NK-92 treated with Interleukin-12 subunit alpha and Interleukin-12 subunit beta, amount 100 ng/mL, for 24 hours (cell line): ENCODE measurements at places on chromosomes 12 and 14.

GRCh38 chr12:94245631-94246383 is 97.4 kb downstream of the PLXNC1 start:
- DNase-seq: no peak

- DNase-seq: no peak
Measured at GRCh38 chr12:93315907-93316622, 61.7 kb upstream of the NUDT4 start.

DNA sequence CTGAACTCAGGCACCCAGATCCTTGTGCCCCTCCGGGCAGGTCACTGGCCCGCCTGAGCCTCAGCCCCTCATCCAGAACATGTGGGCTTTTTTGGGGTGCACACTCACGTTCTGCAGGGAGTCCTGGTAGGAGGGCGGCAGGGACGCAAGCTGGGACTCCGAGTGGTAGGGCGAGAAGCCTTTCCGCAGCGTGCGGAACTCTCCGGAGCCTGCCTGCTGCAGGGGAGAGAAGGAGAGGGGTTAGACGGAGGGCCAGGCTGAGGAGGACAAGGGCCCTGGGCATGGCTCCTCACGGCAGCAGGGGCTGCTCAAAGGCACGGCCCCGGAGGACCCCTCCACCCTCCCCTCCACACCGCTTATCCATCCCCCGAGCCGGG is 40.8 kb downstream of the CCNK start:
- no peak for DNase-seq

DNA sequence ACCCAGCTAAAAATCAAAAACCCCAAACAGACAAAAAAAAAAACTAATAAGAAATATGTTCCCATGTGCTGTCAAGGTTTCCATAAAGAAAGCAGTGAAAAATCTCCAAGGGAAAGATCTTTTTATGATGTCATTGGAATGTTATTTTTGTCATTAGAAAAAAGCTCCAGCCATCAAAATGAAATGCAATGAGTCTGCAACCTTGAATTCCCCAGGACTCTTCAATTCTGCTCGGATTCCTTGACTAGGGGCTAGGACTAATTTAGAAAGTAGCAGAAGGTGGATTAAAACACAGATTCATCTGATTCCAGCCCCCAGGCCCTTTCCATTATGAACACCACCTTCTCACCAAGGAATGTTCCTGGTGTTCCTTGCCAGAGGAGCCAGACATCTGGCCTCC is 6.0 kb upstream of the PCNX1 start:
- DNase-seq: no peak

- no peak for DNase-seq
Measured at GRCh38 chr14:74533576-74533975, 40.0 kb downstream of the ISCA2 start.

- no peak for DNase-seq
Measured at GRCh38 chr14:54483073-54483745, 5.6 kb downstream of the GMFB start.

DNA sequence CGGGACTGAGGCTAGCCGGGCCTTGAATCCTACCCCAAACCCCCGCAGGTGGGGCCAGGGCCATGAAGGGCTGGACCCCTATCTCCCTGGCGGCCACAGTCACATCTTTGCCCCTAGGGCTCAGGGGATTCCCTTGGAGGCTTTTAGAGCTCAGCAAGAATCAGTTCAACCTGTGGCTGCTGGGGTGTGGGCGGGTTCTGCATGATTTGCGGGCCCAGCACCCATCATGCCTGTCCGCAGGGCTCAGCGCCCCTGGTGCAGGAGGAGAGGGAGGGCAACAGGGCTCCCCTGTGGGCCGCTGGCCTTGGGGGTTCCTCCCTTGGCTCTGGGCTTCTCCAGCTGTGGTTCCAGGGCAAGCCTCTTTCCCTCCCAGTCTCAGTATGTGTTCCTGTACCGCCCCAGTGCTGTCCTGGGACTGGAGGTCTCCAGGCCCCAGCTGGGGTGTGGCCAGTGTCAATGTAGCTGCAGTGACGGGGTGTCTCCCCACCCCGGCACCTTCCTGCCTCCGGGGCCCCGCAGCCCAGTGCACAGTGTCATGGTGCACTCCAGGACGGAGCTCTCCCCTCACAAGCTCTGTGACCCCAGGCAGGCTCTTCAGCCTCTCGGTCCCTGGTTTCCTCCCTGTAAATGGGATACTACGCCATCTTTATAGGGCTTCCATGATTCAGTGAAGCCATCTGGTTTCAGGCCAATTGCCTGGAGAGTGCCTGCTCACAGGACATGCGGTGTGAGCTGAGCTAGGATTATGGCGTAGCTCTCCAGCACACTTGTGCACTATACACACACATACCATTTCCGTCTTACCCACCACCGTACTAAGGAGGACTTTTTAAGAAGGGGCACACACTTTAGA is 9.9 kb upstream of the LBHD2 start:
- DNase-seq: no peak

- DNase-seq: no peak
Measured at GRCh38 chr14:50804181-50804721, 26.7 kb downstream of the NIN start.

- no peak for DNase-seq
Measured at GRCh38 chr12:4046495-4046840, 173.3 kb upstream of the PARP11 start.

GRCh38 chr12:47234576-47235141 is 154.9 kb upstream of the AMIGO2 start:
- no peak for DNase-seq

DNA sequence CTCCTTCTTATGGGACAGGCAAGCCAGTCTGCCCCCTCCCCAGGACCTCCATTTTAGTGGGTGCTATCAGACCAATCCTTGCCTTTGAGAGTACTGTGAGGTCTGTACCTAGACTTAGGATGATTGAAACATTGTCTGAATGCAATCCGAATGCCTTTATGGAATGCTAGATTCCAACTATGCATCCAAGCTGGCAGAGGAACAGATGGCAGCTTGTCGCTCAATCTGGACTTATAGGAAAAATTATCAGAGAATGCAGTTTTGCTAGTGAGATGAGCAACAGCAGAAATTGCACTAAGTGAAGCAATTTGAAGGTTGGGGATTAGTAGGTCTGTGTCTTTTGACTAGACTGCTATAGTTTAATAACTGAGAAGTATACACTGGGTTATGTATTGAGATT is 109.1 kb downstream of the DYRK2 start:
- DNase-seq: no peak

DNA sequence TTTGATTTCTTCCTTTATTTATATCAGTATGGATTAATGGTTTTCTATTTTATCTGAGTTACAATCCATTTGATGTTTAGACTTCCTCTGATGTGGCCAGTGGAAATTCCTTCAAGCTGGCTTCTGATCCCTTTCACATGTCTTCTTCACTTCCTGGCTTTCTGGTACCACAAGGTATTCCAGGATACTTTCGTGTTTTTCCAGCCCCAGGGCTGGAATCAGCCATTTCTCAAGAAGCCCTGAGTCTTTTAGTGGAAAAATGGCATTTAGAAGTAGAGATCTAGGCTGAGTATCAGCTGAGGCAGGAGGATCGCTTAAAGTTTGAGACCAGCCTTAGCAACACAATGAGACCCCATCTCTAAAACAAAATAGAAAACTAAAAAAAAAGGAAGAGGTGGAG is 93.3 kb downstream of the FIGNL2 start:
- no peak for DNase-seq

DNA sequence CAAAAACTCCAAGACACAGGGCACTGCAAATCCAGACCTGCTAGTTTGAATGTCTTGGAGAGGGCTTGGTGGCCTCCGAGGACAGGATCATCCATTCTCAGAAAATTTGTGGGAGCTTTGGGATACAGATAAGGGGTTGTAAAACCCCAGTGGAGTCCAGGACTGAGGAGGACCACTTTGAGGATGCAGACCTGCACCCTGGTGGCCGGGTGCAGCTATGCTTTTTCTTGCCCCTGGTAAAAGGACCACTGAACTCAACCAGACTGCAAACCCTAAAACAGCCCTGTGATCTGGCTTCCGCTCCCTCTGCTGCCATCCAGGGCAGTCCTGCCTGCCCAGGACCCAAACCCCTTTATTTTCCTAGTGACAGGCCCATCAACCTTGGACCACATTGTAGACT is 169.5 kb upstream of the DAAM1 start:
- DNase-seq: no peak
